ENCODE measurements at places on chromosomes 4 and X.

DNA sequence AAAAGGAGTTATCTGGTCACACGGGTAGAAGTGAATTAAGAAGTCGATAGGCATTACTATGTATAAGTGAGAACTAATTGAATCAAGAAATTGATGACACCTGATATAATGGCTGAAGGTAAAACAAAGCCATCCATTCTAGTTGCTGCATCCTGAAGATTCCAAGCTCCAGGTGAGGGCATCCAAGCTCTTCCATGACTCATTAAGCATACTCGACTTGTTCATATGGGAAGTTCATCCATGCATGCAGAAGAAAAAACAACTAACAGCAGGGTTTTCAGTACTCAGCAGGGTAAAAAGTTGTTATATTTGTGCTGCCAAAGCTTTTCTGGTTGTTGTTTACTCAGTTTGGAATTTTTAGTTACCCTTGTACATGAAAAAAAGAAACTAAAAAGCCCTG lies 508.0 kb upstream of the CXorf51A start:
- no peak for DNase-seq

DNA sequence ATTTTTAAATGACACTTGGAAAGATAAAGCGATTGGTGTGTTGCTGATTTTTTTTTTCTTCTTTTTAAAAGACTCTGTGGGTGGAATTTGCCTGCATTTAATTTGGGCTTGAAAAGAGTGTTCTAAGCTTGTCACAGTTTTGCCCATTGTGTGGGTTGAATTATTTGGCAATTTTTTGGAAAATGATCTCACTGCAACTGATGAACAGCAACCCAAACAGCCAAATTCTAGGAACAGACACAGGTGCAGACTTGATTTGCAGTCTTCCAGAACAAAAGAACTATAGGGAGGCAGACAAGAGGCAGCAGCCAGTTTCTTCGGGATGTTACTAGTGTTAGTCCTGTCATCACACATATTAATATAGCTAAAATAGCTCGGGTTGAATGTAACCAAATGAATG lies 40.5 kb downstream of the CASP6 start:
- DNase-seq = no peak

DNA sequence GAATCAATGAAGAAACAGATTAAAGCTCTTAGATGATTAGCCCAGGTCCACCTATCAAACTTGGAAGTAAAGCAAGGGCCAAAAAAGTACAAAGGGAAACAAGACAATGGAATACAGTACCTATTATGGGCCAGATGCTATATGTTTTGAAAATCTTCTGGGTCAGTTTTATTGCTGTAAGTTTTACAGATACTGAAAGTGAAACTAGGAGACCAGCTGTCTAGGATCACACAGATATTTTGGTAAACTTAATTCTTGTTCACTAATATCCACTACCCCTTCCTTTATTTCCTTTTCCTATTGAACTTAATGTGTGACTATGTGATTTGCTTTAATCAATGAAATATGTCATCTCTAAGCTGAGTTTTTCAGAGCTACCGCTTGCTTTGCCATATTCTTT lies 505.4 kb upstream of the PITX2 start:
- no peak for DNase-seq

GRCh38 chrX:48533165-48533564 lies 6.3 kb upstream of the TBC1D25 start:
- no peak for DNase-seq

- no peak for DNase-seq
Observed at GRCh38 chr4:93771640-93772411, 56.7 kb upstream of the ATOH1 start.
